ENCODE measurements at places on chromosomes 12 and 14.
A peak's percentile ranks its signal among the peaks of the same experiment; 100 is the strongest.

DNA sequence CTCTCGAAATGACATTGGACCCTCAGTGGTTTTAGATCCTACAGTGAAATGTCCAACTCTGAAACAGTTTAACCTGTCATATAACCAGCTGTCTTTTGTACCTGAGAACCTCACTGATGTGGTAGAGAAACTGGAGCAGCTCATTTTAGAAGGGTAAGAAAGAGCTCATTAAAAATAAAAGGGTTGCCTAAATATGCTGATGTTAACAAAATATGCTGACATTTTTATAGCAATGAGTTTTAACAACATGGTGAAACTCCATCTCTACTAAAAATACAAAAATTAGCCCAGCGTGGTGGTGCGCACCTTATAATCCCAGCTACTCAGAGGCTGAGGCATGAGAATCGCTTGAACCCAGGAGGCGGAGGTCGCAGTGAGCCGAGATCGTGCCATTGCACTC is 73.5 kb downstream of the LRRK2 start:
- no peak for DNase-seq

- no peak for DNase-seq
These were observed 213.2 kb downstream of the C12orf50 start for GRCh38 chr12:87815771-87816585.

GRCh38 chr12:11813438-11813813 is 164.0 kb downstream of the ETV6 start:
- no peak for DNase-seq

- no peak for DNase-seq
These were observed 88.9 kb upstream of the FRMD6 start for GRCh38 chr14:51562816-51563215.

DNA sequence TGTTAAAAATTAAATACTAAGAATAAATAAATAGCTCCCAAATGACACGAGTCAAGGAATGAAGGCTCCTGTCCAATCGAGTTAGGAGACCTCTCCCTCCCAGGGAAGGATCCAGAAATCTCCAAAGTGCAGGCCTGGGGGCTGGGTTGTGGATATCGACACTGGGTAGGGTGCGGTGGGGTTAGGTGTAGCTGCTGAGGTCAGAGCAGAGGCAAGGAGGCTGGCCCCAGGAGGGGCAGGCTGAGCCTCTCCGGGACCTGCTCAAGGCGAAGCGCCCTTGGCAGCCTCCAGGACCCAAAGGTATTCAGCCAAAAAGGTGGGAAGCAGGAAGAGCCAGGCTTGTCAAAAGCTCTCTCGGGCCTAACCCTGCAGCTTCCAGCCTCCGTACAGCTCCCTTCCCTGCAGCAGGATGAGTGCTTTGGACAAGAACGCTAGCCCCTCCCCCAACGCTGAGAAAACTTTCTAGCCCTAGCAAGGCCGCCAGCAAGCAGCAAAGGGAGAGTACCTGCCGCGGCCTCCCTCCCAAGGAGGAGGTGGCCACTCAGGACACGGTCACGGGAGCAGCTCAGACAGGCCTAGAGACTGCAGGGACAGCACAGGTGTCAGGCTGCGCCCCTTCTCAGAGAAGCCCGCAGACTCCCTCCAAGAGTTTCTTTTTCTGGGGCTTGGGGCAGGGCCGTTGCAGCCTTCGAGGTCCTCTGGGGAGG is 3.7 kb upstream of the PNMA1 start:
- DNase-seq, result no peak

GRCh38 chr14:64745511-64746091 is 41.4 kb downstream of the PLEKHG3 start:
- peak; percentile 39 for DNase-seq

DNA sequence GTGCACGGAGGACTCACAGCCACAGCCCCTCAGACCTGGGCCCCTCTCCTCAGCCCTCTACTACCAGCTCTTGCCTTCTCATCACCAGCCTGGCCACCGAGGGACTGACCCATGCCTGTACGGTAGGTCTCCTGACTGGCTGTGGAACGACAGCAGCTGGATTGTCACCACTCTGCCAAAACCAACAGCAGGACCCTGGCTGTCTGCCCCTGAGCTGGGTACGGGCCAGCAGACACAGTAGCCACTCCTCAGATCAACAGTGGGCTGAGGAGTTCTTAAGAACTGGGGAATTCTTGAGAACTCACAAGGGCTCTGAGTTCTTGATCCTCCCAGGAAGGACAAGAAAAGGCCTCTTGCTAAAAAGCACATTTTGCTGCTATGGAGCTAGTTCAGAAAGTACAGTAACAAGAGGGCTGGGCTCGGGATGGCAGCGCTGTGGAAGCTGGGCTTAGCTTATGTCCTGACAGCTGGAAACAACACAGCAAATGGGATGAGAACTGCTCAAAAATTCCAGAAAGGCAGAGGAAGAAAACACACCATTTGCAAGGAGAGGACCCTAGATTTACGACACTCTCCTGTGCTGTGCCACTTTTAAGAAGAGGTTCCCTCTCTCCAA is 176.4 kb downstream of the ANO2 start:
- no peak for DNase-seq

DNA sequence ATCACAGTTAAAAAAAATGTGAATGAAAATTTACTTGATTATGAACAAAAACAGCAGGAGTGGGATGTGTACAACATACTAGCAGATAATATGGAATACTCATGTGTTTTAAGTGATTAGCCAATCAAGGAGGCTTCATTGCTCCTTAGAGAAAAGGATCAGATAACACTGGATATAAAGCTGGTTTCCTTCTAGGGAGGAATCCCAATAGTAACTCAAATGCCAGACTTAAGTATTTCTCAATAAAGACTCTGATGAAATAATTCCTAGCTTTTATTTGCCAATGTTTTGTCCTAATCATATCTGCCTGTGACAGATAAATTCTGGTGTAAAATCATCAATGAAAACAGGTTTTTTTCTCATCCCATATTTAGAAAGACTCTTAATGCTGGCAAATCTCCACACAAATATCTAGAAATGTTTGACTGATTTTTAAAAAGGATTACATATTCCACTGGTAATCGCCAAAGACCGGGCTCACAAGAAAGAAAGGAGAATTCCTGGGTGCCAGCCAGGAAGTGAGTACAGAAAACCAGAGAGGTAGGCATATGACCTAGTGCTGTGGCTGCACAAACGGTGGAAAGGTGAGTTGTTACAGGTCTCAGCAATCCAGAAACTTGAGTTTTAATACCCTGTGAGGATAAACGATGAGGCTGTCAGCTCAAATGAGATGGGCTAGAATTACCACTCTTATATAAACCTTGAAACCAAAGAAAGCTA is 108.6 kb upstream of the TTC7B start:
- DNase-seq, result no peak

DNA sequence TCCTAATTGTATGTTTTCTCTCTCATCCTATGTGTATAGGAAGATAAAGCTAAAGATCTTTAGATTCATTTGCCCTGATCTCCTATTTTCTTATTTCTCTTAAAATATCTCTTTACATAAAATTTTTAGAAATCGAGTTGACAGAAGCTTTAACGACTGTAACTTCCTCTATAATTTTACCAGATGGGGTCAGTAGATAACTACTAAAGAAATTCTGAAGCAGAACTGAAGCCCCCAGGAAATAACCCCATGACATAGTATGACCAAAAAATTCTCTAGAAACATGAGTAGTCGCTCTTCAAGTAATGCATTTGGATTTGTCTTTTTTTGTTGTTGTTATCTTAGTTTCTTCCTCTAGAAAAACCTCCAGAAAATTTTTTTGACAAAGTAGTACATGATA is 288.0 kb downstream of the ERC1 start:
- DNase-seq, result no peak

DNA sequence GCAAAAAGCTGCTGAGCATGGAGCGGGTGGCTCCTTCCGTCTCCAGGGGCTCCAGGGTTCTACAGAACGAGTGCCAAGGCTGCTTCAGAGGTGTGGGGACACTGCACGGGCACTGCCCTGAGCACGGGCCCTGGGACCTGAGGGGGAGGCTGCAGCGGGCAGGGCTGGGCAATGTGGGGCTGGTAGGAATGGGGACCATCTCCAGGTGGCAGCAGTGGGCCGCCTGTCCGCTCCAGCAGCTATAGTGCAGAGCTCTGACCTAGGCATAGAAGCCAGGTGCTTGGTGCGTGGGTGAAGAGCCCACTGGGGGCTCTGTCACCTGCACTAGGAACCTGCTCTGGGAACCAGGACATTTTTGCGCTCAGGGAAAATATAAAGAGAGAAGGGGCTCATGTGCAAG is 22.3 kb downstream of the HDAC7 start:
- peak; percentile 88 for DNase-seq

DNA sequence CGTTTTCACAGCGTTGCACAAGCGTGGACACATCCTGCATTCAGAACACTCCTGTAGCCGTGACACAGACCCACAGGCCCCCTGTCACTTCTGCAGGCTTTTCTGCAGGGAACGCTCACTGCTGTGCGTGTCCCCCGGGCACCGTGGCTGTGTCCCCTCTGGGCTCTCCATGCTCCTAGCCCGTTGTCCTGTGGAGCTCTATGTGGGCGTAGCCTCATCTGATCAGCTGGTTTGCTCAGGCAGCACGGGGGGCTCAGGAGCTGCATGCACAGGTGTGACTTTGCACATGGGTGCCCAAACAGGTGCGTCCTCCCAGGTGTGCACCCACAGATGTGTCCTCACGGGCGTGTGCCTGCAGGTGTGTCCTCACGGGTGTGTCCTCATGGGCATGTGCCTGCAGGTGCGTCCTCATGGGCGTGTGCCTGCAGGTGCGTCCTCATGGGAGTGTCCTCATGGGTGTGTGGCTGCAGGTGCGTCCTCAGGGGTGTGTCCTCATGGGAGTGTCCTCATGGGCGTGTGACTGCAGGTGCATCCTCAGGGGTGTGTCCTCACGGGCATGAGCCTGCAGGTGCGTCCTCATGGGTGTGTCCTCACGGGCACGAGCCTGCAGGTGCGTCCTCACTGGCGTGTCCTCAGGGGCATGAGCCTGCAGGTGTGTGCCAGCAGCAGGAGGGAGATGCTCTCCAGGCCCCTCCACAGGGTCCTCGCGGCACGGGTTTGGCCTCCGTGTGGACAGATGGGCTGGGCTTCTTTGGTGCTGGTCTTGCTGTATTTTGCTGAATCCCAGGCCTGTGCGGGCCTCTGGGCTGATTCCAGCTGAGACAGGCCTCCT is 17.5 kb downstream of the MTA1 start:
- no peak for DNase-seq

GRCh38 chr12:12792421-12792820 is 7.0 kb downstream of the APOLD1 start:
- DNase-seq, result no peak

- no peak for DNase-seq
These were observed 150.7 kb upstream of the PTPRQ start for GRCh38 chr12:80293347-80293746.
